H54 (cell line): ENCODE measurements at places on chromosomes 16 and 17.

- DNase-seq, result no peak
Measured at GRCh38 chr17:28949185-28950016, 1.9 kb downstream of the PHF12 start.

DNA sequence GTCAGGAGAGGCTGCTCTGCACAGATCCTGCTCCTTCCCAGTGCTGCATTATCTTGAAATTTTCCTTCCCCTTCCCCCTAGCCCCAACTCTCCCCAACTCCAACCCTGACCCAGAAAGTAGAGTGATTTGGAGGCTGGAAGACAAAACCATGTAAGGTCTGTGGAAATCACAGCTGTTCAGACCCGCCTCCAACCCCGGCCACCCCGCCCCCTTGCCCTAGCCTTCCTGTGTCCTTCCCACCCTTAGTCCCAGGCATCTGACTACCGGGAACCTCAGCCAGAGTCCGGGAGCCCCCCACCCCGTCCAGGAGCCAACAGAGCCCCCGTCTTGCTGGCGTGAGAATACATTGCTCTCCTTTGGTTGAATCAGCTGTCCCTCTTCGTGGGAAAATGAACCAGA is at the start of gene AOC3:
Gene AOC3, plus strand, starts transcription at position 246 of the 400 bp plus-strand sequence. Its CDS starts 145 bp downstream, at position 391.
- DNase-seq, result no peak

DNA sequence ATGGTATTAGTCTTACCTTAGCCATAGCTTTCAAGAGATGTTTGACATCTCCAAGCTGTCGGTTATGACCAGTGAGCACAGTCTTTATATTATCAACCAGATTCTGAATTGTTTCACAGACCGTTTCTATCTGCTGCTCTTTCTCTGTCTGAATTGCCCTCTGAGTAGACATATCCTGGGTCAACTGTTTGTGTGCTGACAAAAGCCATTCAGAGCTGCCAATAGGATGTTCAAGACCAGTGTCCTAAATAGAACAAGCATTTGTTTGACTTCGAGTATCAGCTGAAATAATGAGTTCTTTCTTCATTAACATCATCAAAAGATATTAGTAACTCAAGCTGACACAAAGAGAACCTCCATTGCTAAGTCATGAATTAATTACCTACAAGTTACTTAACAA is 14.9 kb upstream of the ARL6IP1 start:
- DNase-seq, result no peak

GRCh38 chr16:82995286-82995923 is 368.6 kb downstream of the CDH13 start:
- no peak for DNase-seq

GRCh38 chr16:57284209-57284951 is at the start of gene PLLP:
Gene PLLP (minus strand): TSS chr16:57284672. CDS start chr16:57284540, 132 bp downstream.
- DNase-seq, result peak; percentile 61

GRCh38 chr17:15492186-15492585 is 24.8 kb upstream of the CDRT4 start:
- no peak for DNase-seq

DNA sequence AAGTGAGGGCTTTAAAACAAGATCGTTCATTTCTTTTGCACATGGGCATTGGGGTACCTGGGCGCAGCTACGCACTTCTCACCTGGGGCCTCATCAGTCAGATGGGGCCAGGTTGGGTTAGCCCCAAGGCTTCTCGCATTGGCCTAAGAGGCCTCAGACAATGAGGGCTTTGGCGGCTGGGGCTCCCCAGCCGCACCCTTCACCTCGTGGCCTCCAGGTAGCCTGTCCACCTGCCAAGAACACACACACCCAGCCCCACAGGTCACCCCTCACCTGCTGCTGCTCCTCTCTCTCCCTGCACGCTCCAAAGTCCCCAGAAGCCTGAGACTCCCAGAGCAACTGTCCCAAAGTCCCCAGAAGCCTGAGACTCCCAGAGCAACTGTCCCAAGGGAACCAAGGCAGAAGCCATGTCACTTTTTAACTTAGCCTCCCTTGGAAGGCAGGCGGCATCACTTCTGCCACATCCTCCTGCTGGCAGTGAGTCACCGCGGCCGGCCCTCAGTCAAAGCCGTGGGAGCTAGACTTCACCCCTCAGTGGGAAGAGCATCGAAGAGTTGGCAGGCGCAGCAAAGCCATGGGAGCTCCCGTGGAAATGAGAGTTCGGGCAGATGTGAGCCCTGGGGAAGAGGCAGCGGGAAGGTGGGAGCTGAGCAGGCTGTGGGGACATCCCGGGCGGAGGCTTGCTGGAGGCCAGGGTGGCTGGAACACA is 78.9 kb upstream of the PLCG2 start:
- no peak for DNase-seq

DNA sequence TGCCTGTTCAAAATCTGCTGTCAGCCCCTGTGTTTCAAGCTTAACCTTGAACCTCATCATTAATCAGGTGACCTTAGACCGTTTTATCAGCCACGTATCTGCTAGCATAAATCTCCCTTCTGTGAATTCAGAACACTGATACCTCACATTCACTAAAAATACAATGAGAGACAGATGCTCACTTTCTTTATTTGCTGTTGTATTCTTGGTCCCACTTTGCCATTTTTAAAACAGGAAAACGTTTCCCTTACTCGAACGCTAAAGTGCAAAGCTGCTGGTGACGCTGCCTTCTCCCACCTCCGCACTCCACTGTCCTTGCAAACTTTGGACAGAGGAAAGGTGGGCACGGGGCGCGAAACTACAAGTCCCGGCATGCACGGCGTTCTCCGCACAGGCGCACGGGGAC is 220 bp upstream of the ARHGAP44 start:
- DNase-seq, result no peak

GRCh38 chr17:13134076-13134475 is 116.2 kb upstream of the ELAC2 start:
- no peak for DNase-seq

DNA sequence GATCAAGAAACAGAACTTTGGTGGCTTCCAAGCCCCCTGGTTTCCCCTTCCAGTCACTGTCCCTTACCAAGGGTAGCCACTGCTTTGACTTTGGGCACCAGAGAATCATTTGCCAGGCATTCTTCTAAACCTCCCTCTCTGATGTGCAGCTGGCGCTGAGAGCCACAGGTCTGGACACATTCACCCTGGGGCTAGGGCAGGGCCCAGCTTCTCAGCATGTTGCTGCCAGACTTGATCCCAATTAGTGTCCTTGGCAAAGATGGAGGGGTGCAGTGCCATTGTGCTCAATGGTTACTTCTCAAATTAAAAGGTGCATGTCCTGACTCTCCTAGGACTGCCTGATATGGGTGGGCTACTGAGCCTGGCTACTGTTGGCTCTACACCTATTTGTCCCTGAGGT is 7.6 kb upstream of the SLC47A2 start:
- DNase-seq, result no peak

- DNase-seq, result no peak
Measured at GRCh38 chr16:84611041-84611440, 6.8 kb downstream of the COTL1 start.

GRCh38 chr17:3511852-3512504 is 36.2 kb downstream of the ASPA start:
- DNase-seq, result no peak

GRCh38 chr16:85148931-85149330 is 36.7 kb upstream of the CIBAR2 start:
- no peak for DNase-seq

DNA sequence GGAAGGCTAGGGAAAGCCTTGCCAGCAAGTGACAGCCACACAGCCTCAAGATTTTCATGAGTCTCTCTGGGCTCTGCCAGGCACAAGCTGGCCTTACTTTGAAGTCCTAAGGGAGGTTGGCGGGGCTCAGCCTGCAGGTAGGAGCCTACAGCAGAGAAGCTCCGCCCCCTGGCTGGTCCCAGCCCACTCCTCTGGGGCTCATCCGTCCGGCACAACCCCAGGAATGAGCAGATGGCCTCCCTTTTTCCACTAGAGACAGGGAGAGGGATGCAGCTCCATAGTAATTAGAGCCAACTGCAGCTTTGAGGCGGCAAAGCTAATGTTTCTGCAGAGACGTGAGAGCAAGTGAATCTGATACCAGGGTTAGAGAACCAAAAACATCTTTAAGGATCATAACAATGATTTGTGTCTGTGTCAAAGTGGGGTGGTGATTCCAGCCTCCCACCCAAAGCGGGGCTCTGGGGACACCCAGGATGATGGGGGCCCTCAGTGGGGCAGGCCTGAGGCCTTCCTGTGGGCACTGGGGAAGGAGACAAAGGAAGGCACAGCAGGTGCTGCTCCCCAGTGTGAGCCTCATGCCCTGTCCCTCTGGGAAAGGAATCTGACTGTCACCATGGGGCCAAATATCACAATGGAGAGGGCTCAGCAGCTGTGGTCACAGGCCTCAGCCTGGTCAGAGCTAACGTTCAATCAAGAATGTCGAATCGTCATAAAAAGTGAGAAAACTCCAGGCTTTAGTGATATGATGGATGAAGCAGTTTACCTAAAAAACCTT is 61.5 kb downstream of the RBFOX3 start:
- no peak for DNase-seq

DNA sequence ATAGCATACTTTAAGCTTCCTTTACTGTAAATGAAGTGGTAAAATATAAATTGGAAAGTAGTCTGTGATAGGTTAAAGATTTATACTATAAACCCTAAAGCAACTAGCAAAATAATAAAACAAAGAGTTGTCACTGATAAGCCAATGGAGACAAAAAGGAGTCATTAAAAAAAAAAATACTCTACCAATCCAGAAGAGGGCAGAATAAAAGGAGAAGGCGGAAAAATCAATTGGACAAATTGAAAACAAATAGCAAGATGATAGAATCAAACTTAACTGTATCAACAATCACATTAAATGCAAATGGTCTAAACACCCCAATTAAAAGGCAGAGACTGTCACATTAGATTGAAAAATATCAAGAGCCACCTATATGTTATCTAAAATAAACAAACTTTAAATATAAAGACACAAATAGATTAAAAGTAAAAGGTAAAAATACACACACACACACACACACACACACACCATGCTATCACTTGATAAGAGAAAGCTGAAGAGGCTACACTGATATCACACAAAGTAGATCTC is 71.8 kb downstream of the CACNG1 start:
- DNase-seq, result no peak

DNA sequence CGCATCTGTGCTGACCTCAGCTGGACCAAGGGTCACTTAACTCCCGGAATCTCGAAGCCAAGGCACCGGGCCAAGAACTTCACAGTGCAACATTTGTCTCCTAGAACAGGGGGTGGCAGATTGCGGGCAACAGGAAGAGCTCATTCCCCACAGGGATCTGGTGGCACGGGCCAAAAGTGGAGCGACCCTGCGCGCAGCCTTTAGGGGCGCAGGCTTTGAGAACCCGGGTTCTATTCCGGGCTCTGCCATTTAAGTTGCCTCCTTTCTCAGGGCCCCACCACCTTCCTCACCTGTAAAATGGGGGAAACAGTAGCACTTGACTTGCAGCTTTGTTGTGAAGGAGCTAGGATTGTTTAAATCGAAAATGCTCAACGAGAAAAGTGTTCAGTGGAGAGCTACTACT is 651 bp downstream of the SHMT1 start:
- DNase-seq, result peak; percentile 77

DNA sequence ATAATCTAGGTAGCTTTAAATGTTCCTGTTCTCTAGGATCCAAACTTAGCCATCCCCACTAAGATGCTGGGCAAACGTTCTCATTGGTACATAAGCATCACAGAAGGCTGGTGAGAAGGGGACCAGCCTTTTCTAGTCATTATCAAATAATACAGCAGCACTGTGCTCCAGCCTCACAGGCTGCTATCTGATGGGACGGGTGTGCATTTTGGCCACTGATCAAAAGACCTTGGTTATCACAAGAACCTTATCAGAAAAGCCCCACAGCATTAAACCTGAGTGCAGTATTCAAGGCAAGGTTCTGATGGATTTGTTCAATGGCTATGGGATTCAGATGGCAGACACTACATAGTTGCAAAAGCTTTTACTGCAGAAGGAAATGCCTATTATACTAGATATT is 19.1 kb upstream of the KPNB1 start:
- DNase-seq, result no peak

- no peak for DNase-seq
Measured at GRCh38 chr16:25656639-25657038, 35.1 kb upstream of the HS3ST4 start.

DNA sequence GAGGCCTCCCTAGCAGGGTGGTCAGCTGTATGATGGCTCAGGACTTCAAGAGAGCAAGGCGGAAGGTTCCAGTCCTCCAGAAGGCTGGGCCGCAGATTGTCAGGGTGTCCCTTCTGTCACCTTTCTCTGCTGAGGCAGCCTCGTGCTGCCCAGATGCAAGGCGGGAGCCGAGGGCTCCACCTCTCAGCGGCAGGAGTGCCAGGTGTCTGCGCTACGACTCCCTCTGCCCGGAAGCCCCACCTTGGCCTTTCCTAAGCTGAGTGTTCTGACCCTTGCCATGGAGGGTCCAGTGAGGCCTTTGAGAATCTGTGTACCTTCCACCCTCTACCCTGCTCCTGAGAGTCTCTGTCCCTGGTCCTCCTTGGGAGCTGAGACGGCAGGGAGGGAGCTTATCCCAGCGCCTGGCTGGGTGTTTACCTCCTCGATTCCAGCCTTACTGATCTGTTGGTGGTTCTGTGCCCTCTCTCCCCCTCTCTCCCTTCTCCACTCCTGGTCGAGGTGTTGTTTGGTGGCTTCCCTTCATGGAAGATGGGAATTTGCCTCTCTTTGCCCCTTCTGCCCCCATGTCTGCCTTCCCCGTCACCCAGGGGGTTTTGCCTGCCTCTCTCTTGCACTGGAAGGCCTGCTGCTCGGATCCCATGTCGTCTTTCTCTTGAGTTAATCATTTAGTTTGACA is 2.2 kb upstream of the ZNF750 start:
- DNase-seq, result no peak

DNA sequence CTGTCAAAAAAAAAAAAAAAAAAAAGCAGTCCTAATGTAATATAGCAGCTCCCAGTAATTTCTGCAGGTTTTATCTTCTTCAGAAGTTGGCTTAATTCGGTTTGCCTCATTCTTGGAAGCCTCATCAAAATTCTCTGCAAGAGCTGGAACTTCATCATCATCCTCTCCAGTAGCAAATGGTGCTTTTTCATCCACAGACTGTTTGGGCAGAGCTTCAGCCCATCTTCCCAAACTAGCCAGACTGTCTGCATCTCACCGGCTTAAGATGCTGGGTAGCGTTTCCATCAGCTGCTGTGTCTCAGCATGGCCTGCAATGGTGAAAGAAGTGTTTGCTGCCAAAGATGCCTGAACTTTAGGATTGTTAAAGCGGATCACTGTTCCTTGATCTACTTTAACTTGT is 112.6 kb downstream of the AIPL1 start:
- no peak for DNase-seq

GRCh38 chr16:23500862-23501225 is 9.4 kb downstream of the GGA2 start:
- DNase-seq, result no peak
